ENCODE measurements at places on chromosomes 7 and 10.
A peak's percentile ranks its signal among the peaks of the same experiment; 100 is the strongest.

- DNase-seq: peak; percentile 14
These were observed 31.7 kb downstream of the PAPOLB start for GRCh38 chr7:4830176-4830575.

DNA sequence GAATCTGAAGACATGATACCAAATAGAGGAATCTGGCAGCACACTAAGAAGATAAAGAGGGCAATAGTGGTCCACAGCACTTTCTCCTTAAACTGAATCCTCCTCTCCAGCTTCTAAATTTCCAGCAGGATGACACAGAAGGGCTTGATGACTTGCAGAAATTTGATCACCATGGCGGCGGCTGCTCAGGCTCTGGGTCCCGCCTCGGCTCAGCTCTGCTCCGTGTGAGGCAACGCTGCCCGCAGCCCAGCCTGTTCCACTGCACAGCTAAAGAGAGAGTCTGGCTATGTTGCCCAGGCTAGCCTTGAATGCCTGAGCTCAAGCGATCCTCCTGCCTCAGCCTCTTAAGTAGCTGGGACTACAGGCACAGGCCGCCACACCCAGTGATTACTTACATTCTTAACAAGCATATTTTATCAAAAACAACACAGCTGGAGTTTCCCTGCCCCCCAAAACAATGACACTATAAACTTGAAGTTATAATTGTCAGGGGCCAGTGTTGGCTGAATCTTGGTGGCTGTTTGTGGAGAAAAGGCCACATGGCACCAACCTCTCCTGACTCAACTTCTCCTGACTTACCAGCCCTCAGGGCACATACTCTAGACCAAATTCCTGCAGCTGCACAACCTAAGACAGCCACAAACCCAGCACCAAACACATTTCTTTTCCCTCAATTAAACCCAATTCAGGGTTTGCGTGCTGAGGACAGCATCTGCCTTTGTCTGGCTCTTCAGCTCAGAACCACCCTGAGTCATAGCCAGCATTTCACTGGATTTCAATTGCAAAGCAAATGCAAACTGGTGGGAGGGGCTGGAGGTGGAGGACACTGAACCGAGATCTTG, 11.6 kb upstream of the TNPO3 start:
- DNase-seq: no peak

- DNase-seq: no peak
These were observed 216.9 kb downstream of the C7orf25 start for GRCh38 chr7:42694894-42695507.

DNA sequence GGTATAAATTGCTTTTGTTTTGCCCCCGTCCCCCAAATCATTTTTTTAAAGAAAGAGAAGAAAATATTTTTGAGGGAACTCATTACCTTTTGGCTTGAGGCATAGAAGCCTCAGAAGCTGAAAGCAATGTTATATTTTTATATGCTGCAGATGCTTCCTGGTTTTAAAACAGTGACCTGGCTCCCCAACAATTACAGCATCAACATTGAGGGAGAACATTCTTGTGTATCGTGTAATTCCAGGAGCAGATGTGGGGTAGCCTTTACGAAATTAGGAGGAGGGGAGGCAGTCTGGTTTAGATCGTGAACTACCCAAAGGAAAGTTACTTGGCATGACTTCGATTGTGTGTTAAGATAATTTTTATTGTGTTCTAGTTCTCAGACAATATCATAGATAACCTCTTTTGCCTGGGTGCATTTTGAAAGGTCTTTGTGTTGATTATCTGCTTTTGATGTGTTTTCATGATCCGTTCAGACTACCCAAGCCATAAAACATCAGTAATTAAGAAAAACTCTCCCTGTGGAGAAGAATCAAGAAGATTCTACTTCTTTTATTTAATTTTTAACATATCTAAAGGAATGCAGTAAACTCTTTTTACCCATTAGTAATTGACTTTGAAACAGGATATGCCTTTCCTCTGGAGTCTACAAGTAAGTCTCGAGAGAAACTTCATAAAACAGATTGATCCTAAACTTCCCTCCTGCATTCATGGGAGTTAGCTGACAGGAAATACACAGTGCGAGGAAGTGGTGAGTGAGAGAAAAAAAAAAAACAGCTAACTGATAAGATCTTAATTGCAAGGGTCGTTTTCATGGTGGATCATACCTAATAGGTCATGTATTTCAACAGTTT, 141.4 kb downstream of the KIAA1217 start:
- DNase-seq: no peak
